ENCODE measurements at places on chromosomes 4 and X.

DNA sequence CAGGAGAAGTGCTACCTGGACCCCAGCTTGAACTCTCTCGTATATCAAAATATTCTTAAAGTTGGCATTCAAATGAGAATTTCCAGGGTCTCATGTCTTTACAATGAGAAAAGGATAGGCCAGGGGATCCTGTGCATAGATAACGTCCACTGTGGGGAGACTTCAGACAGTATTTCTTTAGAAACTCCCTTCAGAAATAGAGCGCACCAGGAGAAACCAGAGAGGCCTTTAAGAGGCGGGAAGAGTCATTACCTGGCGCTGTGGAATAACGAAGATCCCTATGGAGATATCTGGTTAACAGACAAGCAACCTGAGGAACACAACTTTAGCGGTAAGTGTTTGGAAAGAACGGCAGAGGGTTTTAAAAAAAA lies 600 bp downstream of the RADX start:
- no peak for DNase-seq

DNA sequence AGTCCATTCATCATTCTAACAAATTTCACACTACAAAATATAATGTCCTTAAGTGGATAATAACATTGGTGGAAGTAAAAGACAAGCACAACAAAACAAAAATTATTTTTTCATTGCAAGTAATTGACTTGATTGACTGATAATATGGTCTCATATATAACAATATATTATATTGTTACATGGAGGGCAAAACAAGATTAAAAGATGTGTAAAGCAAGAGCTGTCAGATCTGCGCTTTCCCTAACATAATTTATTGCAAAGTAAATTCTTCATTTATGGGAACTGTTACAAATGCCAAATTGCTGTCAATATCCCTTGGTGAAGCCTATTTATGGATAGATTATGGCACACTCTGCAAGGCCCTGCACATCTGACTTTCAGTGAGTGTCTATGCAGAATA lies 233.6 kb downstream of the PCDH7 start:
- DNase-seq = no peak

- DNase-seq = no peak
Measured at GRCh38 chr4:140020457-140021361, 133.3 kb downstream of the MAML3 start.

GRCh38 chr4:123545667-123546572 lies 149.3 kb downstream of the SPRY1 start:
- DNase-seq = peak; percentile 64

DNA sequence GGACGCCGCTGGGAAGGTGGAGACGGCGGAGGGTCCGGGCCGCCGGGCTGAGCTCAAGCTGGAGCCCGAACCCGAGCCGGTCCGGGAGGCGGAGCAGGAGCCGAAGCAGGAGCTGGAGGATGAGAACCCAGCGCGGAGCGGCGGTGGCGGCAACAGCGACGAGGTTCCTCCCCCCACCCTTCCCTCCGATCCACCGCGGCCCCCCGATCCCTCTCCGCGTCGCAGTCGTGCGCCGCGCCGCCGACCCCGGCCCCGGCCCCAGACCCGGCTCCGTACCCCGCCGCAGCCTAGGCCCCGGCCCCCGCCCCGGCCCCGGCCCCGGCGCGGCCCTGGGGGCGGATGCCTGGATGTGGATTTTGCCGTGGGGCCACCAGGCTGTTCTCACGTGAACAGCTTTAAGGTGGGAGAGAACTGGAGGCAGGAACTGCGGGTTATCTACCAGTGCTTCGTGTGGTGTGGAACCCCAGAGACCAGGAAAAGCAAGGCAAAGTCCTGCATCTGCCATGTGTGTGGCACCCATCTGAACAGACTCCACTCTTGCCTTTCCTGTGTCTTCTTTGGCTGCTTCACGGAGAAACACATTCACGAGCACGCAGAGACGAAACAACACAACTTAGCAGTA lies 483 bp downstream of the USP27X start:
- peak; percentile 15 for DNase-seq

- DNase-seq = no peak
Measured at GRCh38 chr4:2767705-2768074, 11.6 kb upstream of the TNIP2 start.

GRCh38 chrX:13397878-13398818 lies 78.3 kb upstream of the ATXN3L start:
- DNase-seq = no peak
